ENCODE measurements at places on chromosomes 6 and 20.

DNA sequence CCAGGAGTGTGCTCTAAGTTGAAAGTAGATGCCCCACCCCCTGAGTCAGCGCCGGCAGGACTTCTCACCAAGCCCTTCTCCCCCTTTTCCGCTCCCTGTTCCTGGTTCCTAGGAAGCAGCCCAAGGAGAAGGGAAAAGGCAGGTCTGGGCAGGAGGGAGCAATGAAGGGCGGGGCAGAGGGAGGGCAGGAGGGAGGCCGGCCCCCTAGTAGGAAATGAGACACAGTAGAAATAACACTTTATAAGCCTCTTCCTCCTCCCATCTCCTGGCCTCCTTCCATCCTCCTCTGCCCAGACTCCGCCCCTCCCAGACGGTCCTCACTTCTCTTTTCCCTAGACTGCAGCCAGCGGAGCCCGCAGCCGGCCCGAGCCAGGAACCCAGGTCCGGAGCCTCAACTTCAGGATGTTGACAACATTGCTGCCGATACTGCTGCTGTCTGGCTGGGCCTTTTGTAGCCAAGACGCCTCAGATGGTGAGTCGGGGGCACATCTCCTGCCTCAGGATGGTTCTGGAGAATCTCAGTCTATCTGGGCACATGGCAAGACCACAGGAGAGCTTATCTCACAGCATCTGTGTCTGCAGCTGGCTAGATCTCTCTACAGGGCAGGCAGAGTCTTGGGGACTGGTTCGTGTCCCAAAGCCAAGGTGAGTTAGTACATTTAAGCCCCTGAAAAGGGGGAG, at the start of gene PROCR:
TSS of gene PROCR (plus strand) at position 320 of the 681 bp plus-strand sequence. CDS start at position 403, 83 bp downstream.
- no peak for DNase-seq

DNA sequence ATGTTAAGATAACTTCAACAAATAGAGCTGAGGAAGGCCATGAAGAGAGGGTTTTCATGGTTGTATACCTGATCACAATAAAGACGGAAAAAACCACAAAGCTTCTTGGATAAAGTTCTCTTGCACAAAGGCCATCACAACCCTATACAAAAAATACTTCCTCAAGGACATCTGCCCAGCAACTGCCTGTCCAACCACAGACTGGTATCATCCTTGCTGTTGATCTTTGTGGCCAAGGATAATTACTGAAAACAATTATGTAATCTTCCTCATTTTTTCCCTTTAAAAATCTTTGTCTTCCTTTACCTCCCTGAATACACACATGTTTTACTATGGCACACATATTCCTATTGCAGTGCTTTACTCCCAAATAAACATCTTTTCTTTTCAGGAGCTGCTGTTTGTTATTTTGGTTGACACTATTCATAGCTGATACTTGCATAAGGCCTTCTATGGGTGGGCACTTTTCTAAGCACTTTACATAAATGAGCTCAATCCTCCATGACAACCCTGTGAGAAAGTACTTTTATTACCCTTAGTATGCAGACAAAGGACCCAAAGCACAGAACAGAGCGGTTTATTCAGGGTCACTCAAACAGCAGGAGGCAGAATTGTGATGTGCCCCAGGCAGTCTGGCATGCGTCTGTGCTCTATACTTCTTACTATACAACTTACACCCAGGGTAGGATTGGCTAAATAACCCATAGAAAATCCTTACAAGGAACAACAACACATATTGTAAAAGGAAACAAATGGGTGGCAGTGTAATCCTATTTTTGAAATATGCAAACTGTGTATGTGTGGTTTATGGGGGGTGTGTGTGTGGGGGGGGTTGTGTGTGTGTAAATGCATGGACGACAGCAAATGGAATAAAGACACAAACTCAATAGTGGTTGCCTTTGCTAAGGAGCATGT, 35.1 kb downstream of the SNRNP48 start:
- DNase-seq = no peak

- DNase-seq = no peak
Observed at GRCh38 chr20:22379472-22379871, 204.9 kb downstream of the FOXA2 start.

- no peak for DNase-seq
Observed at GRCh38 chr20:34249291-34249690, 8.1 kb downstream of the ASIP start.

DNA sequence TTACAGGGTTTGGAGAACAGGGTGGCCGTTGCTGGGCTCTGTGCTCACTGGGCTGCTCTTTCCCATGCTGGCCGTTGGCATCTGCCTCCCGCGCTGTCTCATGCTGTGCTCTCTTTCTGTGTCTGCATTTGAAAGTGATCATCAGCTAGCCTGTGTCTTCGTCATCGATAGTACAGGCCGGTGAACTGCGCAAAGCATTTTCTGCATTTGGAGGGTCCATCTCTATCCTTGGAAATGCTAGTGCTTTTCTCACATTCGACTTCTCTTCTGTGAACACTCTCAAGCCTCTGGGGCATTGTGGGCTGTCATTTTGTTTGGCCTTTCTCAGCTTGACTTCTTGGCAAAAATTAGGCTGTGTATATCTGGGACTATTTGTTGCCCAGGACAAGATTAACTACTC, 6.8 kb upstream of the SNHG17 start:
- no peak for DNase-seq

DNA sequence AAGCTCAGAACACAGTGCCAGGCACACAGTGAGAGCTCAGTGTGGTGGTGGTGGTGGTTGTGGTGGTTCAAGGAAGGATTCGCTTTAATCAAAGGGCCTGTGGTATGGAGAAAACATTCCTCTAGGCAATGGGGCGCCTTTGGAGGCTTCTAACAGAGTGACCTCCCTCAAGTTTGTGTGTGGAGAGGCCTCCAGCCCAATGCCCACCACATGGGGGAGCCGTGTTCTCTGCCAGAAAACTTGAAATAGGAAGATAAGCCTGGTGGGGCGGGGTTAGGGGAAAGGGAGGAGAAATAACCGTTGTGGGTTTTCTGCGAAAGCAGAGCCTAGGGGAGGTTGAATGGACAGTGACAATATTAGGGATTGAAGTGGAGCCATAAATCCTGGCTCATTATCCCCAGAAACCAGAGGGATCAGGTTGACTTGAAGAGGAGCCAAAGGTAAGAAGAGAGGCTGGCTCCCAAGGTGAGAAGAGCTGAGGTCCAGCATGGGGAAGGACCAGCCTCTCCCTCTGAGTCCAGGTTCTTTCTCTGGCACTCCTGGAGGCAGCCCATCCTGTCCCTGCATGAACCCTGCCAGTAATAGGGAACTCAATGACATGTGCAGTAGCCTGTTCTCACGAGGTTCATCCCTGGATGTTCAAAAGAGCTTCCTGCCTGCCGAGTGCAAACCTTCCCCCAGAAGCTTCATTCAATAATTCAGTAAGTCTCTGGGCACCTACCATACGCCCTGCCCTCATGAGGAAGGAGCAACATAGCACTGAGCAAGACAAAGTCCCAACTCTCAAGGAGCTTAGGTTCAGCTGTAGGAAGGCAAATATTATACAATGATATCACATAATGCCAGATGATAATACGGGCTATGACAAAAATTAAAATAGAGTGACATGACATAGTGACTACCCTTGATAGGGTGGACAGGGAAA, 51.4 kb downstream of the TGM2 start:
- DNase-seq = no peak

DNA sequence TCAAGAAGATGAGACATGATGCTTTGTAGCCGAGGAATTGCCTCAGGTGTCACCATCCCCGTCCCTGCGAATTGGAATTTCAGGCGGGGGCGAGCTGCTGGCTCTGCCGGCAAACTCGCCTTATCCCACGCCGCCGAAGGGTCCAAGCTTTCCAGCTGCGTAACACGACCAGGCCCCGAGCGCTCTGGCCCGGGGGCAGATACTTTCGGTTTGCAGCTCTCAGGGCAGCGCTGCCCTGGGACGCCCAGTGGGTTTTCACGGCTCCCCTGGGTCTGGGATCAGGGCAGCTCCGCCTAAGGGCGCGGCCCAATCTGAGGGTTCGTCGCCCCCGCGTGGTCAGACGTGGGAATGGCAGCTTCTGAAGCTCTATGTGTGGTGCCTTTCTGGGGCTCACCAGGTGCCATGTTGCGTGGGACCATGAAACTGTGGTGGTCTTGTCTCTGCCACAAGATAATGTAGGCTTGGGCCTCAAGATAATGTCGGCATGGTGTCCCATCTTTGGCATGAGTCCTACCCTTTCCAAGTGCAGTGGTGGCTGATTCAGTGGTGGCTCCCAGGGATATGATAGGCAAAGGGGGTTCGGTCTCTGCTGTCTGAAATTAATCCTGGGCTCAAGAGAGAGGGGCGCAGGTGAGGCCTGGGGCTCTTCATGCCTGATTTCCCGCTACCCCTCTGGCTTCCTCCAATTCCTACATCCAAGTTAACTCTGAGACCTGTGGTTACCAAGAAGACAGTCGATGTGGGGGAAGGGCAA, 21.0 kb downstream of the PIGT start:
- peak; percentile 74 for DNase-seq

GRCh38 chr6:111890988-111891387, 17.7 kb upstream of the FYN start:
- DNase-seq = no peak

Measured in GM19239 (cell line).